ENCODE measurements at places on chromosomes 5 and 9.

DNA sequence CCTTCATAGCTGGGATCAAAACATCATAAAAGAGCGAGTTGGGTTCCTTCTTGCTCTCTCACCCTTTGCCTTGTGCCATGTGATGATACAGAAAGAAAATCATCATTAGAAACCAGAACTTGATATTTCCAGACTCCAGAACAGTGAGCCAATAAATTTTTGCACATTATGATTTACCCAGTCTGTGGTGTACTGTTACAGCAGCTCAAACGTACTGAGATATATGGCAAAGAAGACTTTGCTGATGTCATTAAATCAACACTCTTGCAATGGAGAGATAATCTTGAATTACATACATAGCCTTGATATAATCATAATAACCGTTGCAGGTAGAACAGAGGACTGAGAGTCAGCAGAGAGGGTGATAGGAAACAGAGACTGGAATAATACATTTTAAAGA, 1271.6 kb downstream of the CDH12 start:
- DNase-seq, result no peak

DNA sequence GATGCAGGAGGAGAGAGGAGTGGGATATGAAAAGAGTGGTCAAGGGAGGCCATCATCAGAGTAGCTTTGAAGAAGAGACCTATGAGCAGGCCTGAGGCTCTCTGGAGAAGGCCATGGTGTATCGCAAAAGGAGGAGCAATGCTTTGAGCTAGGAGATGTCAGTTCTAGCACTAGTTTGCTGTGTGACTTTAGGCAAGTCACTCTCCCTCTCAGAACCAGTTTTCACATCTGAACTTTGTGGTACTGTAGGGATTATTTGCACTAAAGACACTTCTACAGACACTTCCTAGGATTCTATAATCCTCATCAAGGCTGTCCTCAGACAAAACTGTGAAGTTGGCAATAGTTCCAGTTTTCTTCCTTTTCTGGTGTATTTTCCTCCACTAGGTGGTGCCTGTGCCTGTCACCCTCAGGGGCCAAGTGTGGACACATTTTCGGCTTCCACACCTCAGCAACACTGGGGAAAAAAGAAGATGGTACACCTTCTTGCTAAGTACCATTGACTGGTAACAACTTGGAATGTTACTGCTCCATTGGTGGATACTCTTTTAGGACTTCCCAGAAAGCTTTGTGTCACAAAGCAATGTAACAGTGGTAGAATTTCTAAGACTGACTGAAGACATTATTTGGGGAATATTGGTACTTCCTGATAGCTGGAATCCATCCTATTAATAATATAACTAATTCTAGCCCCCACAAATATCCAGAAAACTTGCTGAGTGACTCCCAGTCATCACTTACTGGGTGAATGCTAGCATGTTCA, 9.9 kb downstream of the PAPPA start:
- DNase-seq, result no peak

GRCh38 chr9:112028242-112029221, 131.9 kb downstream of the UGCG start:
- no peak for DNase-seq

GRCh38 chr5:36885566-36886485, 9.3 kb downstream of the NIPBL start:
- no peak for DNase-seq

DNA sequence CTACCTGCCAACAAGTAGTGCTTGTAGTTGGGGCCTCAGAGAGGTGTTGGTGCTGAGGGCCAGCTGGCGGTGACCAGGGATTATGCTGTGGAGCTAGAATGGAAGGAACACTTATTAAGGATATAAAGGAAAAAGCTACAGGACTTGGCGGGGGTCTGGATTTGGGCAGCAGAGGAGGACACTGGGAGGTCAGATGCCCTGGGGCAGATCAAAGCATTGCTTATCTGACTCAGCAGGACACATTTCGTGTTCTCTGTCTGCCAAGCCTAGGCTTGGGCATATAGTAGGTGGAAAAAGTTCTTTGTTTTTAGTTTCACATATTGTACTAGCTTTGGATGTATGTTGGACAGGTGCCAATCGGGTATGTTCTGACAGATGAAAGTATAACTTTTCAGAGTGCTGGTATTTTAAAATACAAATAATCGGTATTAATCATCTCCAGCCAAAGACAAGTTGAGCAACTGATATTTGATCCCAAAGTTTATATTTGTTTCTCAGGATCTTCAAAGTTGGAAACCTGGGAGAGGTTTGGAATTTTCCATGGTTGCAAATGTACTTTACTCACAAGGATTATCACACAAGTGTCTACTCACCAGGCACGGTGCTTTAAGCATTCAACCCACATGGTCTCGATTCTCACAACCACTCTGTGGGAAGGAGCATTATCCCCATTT, 69.4 kb downstream of the IQGAP2 start:
- DNase-seq, result no peak

DNA sequence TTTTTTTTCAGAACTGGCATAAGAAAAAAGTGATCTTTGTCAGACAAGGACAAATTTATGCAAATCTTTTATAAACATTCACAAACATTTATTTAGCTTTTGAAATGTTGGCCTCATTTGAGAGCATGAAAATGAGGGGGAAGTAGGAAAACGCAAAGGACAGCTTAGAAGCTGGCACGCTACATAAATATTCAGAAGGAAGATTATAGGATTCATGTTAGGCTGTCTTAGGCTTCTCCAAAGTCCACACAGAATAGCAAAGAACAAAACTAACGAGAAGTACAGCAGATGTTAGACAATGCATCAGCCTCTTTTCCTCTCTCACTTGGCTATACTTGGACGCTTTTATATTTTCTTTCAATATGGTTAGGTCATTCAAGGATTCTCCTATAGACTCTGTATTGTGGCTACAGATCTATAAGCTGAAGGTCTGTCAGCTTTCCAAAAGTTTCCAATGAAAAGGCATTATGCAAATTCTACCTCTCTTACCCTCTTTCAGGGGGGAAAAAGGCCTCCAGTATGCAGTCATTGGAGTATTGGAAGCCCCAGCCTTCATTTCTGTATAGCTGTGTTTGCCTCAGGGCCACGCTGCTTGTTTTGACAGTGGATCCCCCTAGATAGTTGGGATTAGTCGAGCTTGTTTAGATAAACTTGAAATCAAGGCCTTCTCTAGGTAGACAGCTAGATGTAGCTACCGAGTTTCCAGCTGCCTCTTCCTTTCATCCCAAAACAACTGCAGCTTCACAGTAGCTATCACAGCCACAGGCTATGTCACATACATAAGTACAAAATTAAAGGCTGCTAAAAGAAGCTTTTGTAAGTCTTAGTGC, 153.0 kb downstream of the DENND1A start:
- DNase-seq, result no peak

- no peak for DNase-seq
Measured at GRCh38 chr5:113612060-113612496, 98.6 kb downstream of the YTHDC2 start.

DNA sequence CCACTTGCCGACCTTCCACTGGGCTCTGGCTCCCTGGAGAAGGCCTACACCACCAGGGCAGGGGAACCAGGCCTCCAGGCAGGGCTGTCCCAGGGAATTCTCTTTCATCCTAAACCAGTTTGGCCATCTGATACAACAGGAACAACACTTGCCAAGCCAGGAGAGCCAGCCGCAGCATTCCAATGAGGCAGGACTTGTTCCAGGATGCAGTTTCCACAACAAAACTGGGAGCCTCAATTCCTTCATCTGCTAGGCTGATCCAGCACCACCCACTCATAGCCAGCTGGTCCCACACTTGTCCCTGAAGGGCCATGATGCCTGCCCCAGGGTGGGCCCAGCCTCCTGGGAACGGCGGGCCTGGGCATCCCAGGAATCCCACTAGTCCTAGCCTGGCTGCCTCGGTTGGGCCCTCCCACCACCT, 26.0 kb downstream of the BICD2 start:
- no peak for DNase-seq

DNA sequence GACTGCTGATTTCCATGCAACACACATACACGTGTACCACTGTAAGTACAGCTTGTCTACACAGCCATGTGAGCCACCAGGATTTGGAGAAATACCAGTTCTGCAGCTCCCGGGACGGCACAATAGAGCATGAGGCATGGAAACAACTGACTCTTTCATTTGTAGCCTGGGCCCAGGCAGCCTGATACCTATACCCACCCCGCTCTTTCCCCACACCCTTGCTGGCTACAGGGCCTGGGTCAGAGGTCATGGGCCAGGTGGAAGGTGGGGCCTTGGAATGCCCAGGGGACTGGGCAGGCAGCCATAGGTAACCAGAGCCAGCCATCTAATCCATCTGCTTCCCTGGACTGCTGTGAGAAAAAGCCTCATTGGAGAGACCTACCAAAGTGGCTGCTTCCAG, 39.0 kb upstream of the ZSWIM6 start:
- no peak for DNase-seq

- DNase-seq, result no peak
Measured at GRCh38 chr9:126419475-126419874, 92.8 kb downstream of the MVB12B start.

DNA sequence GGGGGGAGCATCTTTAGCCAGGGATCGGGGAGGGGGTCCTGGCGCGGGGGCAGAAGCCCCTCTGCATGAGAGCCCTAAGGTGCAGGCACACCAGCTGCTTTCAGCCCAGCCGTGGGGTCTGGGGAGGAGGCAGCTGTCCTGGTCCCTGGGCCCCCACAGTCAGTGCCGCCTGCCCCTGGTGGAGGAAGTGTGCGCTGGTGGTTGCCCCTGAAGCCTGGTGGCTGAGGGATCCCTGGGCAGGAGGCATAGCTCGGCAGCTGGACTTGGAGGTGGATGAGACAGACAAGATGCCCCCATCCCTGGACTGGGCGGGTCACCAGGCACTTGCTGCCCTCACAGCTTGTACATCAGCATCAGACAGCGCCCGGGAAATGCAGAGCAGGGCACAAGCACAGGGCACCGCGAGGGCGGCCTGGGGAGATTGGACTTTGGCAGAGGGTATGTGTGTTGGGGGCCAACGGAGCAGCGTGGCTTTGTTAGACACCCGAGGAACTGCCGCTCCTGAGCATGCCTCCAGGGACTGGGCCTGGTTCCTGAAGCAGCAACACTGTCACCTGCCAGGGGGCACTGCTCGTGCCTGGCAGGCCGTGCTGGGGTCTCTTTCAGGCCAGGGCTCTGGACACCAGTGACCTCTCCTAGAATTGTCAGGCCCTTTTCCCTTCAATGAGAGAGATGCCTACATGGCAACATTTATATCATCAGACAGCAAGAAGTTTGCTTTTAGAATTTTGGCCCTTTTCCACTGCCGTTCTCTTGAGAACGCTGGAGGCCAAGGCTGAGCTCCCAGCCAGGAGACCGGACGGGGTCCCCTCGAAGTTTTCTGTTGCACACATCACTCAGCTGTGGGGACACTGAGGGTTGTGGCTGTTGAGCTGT, 41.9 kb upstream of the CTSL start:
- peak; percentile 55 for DNase-seq
